ENCODE measurements at places on chromosomes 12 and 14.

DNA sequence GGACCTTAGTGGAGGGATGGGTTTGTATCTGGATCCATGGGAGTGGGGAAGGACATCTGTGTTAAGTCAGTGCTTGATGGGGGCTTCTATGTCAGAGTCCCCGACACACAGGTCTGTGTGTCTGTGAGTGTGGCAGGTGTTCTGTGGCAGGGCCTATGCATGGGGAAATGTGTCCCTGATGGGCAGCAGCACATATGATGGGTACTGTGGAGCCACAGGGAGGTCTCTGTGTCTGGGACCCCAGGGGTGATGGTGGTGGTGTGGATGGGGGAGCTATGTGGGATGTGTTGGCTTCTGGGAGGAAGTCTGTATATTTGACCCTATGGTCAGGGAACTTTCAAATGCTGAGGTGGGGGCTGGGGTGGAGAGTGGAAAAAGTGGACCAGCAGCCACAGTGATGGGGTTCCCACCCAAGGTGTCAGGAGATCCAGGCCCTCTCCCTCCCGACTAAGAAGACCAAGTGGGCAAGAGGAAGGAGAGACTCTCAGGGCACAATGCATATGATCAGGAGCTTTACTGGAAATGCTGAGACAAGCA is 16.5 kb downstream of the KRT7 start:
- no peak for DNase-seq

DNA sequence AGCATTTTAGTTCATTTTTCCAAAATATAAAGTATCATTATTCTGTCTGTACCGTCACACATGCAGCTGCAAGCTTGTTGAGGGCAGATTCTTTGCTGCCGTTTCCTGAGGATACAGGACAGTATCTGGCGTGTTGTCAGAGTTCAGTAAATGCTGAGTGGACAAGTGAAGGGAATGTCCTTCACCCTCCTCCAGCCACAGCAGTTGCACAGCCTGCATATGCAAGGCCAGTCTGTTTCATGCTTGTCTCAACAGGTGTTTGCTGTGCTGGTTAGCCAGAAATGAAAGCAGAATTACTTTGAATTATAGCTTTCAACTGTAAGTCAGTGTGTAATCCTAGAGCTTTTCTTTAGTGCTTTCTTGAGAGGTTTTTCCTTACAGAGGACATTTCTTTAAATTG is 36.5 kb downstream of the TDP1 start:
- no peak for DNase-seq

- DNase-seq = no peak
Measured at GRCh38 chr14:106455026-106455425, 928.6 kb downstream of the TMEM121 start.

DNA sequence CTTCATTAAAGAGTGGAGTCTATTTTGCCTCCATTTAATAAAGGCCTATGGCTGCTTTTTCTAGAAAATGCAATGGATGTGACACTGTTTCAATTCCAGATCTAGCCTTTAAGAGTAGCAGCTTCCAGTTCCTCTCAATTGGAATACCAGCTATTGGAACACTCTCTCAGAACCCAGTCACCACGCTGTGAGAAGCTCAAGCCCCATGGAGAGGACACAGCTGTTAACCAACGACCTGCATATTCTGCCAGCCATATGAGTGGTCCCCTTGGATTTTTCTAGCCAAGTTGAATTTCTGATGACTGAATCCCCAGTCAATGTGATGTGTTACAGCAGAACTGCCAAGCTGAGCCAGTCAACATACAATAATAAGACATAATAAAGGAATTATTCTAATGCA is 131.8 kb downstream of the TMTC3 start:
- no peak for DNase-seq

- DNase-seq = no peak
Measured at GRCh38 chr12:100375038-100375735, 18.3 kb downstream of the SLC17A8 start.

DNA sequence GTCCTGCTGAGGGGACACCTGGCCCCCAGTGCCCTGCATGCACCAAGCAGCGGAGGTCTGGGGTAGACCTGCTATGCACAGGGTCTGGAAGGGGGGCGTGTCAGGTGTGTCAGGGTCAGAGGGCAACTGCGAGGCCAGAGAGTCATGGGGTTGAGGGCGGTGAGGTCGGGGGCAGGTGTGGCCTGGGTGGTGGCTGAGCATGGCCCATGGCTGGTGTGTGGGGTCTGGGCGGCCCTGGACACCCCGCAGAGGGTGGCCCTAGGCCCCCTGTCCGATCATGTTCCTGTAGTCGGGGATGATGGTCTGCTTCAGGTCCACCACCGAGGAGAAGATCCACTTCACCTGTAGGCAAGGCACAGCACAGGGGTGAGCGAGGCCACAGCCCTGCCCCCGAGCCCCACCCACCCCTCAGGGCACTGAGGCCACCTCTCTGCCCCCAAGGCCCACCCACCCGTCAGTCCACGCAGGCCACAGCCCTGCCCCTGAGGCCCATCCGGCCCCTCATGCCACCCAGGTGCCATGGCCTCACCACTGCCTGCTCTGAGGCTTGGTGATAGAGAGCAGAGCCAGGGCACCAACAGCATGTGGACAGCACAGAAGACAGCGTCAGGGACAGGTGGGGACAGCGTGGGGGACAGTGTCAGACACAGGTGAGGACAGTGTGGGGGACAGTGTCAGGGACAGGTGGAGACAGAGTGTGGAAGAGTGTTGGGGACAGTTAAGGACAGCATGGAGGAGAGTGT is 211.3 kb downstream of the TMEM121 start:
- DNase-seq = no peak

- no peak for DNase-seq
Measured at GRCh38 chr12:67804168-67804567, 155.6 kb downstream of the DYRK2 start.

DNA sequence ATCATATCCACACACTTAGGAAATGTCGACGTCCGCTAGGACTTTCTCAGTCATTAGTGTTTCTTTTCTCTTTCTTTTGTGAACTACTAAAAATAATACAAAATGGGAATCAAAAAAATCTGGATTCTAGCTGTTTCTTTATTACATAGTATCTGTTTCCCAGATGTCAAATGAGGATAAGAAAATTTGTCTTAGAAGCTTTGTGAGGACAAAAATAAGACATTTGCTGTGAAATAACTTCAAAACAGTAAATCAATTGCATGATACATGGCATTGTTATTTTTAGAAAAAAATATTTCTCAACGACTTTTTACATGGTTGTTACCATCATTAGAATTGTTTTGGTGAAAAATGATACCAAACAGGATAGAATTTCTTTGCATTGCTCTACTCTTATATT is 71.4 kb upstream of the IFNG-AS1 start:
- no peak for DNase-seq

- DNase-seq = no peak
Measured at GRCh38 chr12:124848621-124849380, 14.9 kb downstream of the SCARB1 start.

DNA sequence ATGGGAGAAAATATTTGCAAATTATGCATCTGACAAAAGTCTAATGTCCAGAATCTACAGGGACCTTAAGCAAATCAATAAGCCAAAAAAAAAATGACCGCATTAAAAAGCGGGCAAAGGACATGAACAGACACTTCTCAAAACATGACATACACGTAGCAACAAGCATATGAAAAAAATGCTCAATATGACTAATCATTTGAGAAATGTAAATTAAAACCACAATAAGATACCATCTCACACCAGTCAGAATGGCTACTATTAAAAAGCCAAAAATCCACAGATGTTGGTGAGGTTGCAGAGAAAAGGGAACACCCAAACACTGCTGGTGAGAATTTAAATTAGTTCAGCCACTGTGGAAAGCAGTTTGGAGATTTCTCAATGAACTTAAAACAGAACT is 16.1 kb downstream of the PAWR start:
- DNase-seq = no peak

DNA sequence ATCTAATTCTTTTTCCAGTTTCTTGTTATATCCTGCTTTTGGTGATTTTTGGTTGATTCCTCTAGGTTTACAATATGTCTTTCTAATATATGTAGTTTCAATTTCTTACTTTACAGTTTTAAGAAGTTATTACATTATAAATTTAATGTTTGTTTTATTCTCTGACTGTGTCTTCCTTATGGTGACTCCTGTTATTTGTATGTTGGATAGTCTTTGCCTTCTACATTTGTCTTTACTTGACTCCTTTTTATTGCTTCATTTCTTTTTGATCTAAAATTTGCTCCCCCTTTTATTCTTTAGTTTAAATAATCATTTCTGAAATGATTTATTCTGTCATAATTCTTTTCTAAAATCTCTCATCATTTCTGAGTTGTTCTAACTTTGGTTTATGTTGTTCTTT is 125.8 kb downstream of the CCDC91 start:
- no peak for DNase-seq

- no peak for DNase-seq
Measured at GRCh38 chr14:72547999-72548398, 345.9 kb downstream of the DPF3 start.

Measured in germinal center (tissue), 1 donor.